ENCODE measurements at places on chromosomes 1 and 21. TPM values are rescaled to one million over a fixed set of nuclear protein-coding genes. Genes with fewer than 3 reads are reported as not detected.
A peak's percentile ranks its signal among the peaks of the same experiment; 100 is the strongest.

CTPS1 gene
- total RNA-seq, result 48.0 TPM

OR2T29 gene
- not detected for total RNA-seq

GRCh38 chr1:230204842-230205241 lies 137.8 kb downstream of the GALNT2 start:
- no peak for DNase-seq

- DNase-seq, result peak; percentile 18
Observed at GRCh38 chr1:33634806-33635205, 162.4 kb downstream of the ZSCAN20 start.

GRCh38 chr1:46408356-46409062 lies 14.4 kb downstream of the FAAH start:
- DNase-seq, result peak; percentile 27

GRCh38 chr1:94385308-94385929 lies 32.8 kb upstream of the ABCD3 start:
- no peak for DNase-seq

DNA sequence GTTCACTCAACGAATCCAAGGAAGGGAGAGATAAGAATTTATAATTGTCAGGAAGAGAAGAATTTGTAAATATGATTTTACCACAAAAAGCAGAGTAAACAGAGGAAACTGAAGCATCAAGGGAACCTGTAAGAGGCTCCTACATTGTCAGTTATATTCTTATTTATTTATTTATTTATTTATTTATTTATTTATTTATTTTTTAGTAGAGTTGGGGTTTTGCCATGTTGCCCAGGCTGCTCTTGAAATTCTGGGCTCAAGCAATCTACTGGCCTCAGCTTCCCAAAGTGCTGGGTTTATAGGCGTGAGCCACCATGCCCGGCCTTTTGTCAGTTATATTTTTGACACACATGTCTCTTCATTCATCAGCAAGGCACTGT lies 47.1 kb downstream of the FCRL3 start:
- DNase-seq, result no peak

DNA sequence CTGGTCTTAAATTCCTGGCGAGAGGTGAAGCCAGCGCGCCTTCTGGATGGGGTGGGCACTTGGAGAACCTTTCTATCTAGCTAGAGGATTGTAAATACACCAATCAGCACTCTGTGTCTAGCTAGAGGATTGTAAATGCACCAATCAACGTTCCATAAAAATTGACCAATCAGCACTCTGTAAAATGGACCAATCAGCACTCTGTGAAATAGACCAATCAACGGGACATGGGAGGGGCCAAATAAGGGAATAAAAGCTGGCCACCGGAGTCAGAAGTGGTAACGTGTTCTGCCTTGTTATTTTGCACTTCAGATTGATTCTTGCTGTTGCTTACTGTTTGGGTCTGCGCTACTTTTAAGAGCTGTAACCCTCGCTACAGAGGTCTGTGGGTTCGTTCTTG lies 12.0 kb upstream of the LIN9 start:
- DNase-seq, result no peak
